ENCODE measurements at places on chromosomes 16 and 17. TPM values are rescaled to one million over a fixed set of nuclear protein-coding genes. Genes with fewer than 3 reads are reported as not detected.

EVPLL gene
- not detected for total RNA-seq

SLC38A8 gene
- total RNA-seq = not detected

INTS2 gene
- total RNA-seq = 25.4 TPM

CDH5 gene
- not detected for total RNA-seq

DNA sequence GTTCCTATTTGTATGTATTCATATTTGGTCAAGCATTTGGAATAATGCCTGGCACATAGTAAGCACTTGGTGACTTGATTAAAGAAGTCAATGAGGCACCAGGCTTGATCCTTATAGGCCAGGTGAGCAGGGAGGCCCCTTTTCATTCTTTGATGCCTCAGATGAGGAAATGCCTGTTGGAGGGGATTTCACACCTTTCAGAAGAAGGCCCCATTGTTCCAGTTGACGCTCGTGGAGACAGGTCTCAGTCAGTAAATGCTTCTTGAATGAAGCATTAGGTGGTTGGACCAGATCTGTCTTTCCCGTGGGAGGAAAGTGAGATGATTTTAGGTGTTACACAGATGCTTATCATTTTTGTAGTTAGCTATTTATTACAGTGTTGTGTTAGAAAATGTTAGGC is 13.0 kb downstream of the LCMT1 start:
- H3K36me3 ChIP-seq = peaks cover 19% of the 10 kb centered on the region
- DNase-seq = no peak
- no peak overlapping the region for H3K4me3 ChIP-seq
- no peaks in the 10 kb centered on the region for H3K27me3 ChIP-seq
- H3K27ac ChIP-seq = peak overlapping the region; percentile 31

DNA sequence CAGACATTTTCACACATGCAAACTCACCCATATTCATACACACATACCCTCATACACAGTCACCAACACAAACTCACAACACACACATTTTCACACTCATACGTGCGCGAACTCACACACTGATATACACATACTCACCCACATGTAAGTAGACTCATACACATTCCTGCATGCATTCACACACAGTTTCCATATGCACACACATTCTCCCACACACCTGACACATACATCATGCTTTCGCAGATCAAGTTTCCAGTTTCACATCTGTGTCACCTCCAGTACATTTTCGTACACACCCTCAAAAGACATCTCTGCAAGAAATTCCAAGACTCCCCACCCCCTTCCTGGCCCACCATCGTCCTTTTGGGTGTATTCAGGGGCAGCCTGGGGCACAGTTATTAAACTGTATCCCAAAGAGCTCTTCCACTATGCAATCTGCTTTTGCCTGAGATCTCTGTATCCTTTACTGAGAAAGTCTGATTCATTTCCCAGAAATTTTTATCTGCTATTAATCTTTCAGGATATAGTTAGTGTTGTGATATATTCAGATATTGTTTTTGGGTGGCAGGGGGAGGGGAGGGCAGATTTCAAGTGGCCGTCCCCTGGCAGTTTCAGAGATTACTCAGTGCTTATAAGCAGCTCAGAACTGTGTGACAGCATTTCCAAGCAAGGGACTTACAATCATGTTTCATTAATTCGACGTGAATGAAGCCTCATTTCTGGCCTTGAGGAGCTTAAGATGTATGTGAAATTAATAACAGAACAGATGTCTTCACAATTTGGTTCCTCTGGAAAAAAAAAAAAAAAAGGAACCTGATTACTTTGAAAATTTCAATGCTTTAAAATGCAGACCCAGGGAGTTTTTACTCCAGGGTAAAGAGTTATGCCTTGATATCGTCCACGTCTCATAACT is 35.3 kb upstream of the MMP2 start:
- H3K27ac ChIP-seq = no peak overlapping the region
- H3K27me3 ChIP-seq = peaks cover 3% of the 10 kb centered on the region
- H3K36me3 ChIP-seq = no peaks in the 10 kb centered on the region
- DNase-seq = no peak
- no peaks in the 10 kb centered on the region for H3K4me1 ChIP-seq
- H3K4me3 ChIP-seq = no peak overlapping the region

- H3K36me3 ChIP-seq = no peaks in the 10 kb centered on the region
- H3K4me1 ChIP-seq = no peaks in the 10 kb centered on the region
- H3K27me3 ChIP-seq = peaks cover 2% of the 10 kb centered on the region
- no peak for DNase-seq
Measured at GRCh38 chr16:24834459-24835335, 11.1 kb upstream of the SLC5A11 start.

- H3K4me1 ChIP-seq = no peaks in the 10 kb centered on the region
- H3K36me3 ChIP-seq = no peaks in the 10 kb centered on the region
- H3K4me3 ChIP-seq = no peak overlapping the region
- no peaks in the 10 kb centered on the region for H3K27me3 ChIP-seq
- no peak overlapping the region for H3K27ac ChIP-seq
- DNase-seq = no peak
Measured at GRCh38 chr16:49631187-49632041, 224.5 kb downstream of the ZNF423 start.

DNA sequence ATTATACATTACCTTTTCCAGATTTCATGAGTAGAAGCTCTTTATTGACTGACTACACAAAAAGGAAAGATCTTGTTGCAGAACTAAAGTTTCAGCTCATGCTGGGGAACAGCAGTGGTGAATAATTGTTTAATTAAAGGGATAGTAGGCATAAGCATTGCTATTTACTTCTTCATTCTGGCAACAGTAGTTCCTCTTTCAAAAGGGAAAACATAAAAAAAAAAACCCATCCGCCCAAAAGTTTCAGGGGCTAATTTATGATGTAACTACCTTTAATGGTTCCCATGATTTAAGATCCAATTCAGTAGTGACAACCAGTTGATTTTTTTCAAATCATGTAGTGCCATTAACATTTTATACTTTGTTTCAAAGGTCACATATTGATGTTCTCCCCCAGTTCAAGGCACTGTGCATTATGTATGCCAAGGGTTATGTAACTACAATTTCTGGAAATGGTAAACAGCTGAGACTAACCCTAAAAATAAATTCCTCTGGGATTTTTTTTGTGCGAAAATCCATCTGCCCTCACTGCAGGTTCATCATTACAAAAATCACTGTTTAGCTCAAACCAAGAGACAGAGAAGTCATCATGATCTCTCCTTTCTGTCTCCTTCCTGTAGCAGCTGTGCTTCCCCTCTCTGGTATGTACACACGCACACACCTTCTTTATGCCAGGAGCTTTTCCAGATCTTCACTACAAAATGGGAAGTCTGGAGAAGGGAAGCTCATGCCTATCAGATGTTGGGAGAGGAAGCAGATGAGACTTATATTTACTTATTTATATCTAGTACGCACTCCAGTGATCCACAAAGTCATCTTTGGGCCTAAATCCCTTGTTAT is 2.2 kb upstream of the PHLPP2 start:
- no peak for DNase-seq
- peaks cover 6% of the 10 kb centered on the region for H3K27me3 ChIP-seq
- no peak overlapping the region for H3K4me3 ChIP-seq
- H3K4me1 ChIP-seq = peaks cover 19% of the 10 kb centered on the region

Measured in activated T-helper 1 cell treated with anti-CD3 and anti-CD28 coated beads, Interleukin-12 subunit alpha, Interleukin-12 subunit beta, Interleukin-2, Interleukin-4 antibody, amounts not matched to agents 30 ng/mL and 10 ng/mL and 1 ng/mL, durations not matched to agents 14 hours and 24 hours and 36 hours (primary cell).